ENCODE measurements at places on chromosomes 12 and 14. TPM values are rescaled to one million over a fixed set of nuclear protein-coding genes. Genes with fewer than 3 reads are reported as not detected.

CSRP2 gene
- 95.9 TPM for polyA plus RNA-seq

GRCh38 chr14:79064214-79064613 lies 894.0 kb downstream of the NRXN3 start:
- no peak for DNase-seq

GRCh38 chr12:120710031-120710804 lies at the start of gene UNC119B:
Gene UNC119B, plus strand, starts transcription at chr12:120710458. Its CDS starts 17 bp downstream, at chr12:120710475.
- DNase-seq: no peak

DNA sequence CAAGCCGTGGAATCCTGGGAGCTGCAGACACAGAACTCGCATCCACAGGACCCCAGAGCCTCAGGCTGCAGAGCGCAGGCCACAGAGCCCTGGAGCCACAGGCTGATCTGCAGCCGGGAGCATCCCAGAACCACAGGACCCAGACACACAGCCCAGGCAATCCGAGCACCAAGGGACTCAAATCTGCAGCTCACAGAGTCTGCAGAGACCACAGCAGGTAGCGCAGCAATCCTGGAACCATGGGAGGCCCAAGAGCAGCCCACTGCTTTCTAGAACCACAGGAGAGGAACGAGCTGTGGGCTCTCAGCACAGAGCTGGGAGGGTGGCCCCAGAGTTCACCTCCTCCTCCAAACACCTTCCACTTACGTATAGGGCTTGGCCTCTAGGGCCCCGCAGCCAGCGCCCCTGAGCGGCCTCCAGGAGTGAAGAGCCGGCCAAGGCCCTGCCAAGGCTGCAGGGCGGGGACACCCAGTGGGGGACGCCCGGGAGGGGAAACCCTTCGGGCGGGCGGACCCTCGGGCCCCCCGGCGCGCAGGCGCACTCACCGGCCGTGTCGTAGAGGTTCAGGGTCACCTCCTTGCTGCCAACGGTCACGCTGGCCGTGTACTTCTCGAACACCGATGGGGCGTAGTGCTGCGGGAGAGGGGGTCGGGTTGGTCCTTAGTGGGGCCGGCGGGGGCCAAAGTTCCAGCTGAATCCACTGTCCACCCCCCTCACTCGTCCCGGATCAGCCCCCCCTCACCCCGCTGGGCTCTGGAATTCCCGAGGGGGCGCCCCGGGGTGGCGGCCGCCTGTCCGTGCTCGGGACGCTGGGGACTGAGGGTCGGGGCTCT lies 665 bp downstream of the RHOF start:
- DNase-seq: no peak

- no peak for DNase-seq
These were observed 30.4 kb downstream of the CCNK start for GRCh38 chr14:99511421-99512109.

DNA sequence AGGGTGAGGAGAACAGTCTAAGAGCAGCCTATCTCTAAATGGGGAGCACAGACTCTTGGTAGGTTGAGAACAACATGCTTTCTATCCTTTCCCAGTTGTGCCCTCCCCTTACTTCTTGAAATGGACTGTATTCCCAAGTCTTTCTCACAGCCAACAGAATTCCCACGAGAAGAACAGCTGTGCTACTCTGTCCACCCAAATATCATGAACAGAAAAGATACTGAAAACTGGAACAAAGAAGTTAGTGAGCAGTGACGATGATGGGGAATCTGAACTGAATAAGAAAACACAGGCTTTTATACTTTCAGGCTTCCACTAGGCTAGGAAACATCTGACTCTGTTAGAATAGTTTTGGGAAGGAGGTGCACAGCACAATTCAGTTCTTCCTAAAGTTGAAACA lies 3.4 kb downstream of the NACA start:
- DNase-seq: no peak
